ENCODE measurements at places on chromosomes 13 and 19.

DNA sequence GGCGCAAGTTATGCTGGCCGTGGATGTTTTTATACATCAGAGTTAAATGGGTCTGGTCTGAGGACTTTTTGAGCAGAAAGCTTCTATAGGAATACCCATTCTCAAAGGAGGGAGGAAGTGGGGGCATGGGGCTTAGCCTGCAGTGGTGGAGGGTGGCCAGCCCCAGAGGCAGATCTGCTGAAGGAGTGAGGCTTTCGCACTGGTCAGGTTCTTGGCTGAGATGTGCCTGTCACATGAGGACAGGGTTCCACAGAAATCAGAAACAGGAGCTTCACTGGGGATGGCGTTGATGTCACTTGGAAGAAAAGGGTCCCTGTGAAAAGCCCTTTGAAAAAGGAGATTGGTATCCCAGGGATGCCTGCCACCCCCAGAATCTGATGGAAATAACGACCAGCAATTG, 100.7 kb upstream of the MCF2L start:
- DNase-seq: no peak

GRCh38 chr19:1384085-1384462, 367 bp downstream of the NDUFS7 start:
- DNase-seq: no peak

DNA sequence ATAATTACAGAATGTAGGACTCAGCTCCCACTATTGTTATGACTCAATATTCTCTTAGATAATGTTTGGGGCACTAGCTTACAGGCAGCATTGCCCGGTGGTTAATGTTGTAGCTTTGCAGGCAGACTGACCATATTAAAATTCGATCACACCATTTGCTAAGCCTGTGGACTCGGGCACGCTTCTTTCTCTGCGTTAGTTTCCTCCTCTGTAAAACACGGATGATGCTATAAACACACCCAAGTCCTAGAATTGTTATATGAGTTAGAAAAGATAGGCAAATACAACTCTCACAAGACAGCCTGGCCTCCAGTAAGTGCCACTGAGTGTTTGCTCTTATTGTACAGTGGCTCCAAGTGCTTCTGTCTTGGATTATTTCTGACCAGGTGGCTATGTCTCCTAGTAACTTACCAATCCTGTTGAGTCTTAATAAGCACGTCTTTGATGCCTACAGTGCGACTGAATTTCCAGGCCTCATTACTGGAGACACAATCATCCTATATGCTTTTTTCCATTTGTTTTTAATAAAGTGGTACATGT, 50.0 kb upstream of the ALOX5AP start:
- no peak for DNase-seq

DNA sequence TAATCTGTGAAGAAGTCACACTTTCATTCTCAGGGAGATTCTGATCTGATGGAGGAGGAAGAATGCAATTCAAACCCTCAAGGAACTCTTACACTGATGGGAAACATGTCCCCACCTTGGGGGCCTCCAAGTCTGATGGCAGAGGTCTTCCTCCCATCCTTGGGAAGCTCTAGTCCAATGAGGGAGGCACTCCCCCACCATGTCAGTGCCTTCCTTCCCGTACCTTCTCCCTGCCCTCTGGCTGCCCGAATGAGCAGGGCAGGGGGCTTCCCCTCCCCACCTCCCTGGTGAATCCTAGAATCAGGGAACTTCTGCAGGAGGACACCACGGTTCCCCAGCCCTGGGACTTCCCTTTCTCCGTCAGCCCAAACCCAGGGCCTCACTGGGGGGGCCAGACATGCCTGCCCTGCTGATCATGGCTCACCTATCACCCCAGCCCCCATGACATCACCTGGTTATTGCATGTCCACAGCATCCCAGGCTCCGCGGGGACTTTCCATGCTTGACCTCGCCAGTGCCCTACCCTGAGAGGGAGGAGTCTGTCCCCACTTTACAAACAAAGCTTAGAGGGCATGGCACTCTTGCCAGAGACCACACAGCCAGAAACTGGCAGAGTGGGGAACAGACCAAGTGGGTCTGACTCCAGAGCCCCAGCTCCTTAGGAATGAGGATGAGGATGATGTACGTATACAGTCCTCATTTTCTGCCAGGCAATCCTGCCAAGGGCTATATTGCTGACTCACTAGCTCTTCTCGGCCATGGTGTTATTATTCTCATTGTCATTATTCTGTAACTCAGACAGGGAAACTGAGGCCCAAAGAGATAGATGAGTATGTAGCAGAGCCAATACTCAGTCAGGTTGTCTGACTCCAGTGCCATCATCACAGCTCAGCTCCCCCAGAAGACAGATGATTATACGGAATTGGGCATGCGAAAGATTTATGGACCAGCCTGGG, 9.6 kb upstream of the BCL3 start:
- DNase-seq: no peak

- no peak for DNase-seq
These were observed 1124.9 kb downstream of the DIAPH3 start for GRCh38 chr13:59038824-59039223.

GRCh38 chr13:33612641-33613638, 205.0 kb upstream of the RFC3 start:
- no peak for DNase-seq

DNA sequence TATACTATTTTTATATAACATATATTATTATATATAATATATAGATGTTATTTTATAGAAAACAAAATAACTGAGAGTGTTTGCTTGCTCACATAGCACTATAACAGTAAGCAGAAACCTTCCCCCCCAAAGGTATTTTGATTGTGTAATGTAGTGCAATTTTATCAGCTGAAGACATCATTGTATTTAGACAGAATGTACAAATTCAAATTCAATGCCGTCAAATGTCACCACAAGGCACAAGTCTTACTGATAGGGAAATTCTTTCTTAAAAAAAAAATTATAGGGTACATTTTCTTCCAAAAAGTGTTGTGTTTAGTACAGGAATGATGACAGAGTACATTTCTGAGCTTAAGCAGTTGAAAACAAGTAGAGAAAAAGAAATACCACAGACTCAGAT, 1147.1 kb upstream of the SPRY2 start:
- no peak for DNase-seq

GRCh38 chr19:55554302-55554701, 9.0 kb upstream of the SBK3 start:
- DNase-seq: no peak
